ENCODE measurements at places on chromosomes 16 and 17.

DNA sequence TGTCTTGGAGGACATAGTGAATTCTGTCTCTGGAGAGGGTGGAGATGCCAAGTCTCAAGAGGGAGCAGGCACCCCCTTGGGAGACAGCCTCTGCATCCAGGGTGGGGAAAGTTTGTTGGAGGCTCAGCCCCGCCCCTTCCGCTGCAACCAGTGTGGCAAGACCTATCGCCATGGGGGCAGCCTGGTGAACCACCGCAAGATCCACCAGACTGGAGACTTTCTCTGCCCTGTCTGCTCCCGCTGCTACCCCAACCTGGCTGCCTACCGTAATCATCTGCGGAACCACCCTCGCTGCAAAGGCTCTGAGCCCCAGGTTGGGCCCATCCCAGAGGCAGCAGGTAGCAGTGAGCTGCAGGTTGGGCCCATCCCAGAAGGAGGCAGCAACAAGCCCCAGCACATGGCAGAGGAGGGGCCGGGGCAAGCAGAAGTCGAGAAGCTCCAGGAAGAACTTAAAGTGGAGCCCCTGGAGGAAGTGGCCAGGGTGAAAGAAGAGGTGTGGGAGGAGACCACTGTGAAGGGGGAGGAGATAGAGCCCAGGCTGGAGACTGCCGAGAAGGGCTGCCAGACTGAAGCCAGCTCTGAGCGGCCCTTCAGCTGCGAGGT, 5.2 kb downstream of the ZNF646 start:
- no peak for DNase-seq

DNA sequence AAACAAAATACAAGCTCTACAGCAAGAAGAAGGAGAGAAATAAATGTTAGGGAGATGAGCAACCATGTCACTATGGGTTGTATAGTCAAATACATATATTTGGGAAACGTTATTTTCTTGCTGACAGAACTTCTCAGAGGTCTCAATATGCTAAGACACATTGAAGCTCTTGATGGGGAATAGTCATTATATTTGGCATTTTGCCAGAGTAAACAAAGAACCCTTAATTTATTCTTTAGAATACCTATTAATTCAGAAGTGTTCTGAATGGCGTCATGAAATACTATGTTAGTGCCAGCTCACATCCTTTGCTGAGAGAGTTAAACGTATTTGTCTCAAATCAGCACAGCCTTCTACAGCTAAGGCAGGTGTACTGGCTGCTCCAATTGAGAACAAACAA, 458.9 kb downstream of the CDH13 start:
- no peak for DNase-seq

GRCh38 chr17:19261426-19261825, 24.3 kb downstream of the EPN2 start:
- DNase-seq: no peak

GRCh38 chr16:5065813-5066212, at the start of gene C16orf89:
C16orf89 (minus strand) TSS chr16:5065956; CDS start chr16:5065908, 48 bp downstream.
- no peak for DNase-seq

DNA sequence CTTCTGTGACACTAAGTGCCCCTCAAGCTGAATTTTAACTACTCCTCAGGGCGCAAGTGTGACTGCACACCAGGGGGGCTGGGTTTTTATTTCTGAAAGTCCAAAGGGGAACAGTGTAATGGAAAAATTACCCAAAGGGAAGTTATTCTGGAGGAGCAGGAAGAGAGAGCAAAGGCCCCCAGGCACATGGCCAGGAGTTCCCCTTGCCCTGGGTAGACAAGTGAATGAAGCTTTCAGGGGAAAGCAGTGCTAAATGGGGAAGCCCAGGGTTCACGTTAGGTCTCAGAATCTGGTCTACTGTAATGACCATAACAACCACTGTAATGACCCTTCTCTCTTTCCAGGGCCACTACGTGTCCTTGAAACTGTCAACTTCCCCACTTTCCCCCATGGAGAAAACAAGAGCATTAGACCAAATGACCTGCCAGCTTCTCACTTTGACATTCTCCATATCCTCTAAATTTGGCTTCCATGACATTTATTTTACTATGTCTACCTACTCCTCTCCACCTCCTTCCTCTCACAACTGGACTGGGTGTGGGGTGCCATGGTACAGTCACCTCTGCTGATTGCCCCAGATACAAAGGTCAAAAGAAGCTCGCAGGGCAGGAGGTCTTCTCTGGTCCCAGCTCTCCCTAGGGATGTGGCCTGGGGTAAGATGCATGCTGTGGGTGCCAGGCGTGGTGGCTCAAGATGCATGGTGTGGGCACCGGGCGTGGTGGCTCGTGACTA, 34.1 kb upstream of the MMP2 start:
- DNase-seq: no peak

DNA sequence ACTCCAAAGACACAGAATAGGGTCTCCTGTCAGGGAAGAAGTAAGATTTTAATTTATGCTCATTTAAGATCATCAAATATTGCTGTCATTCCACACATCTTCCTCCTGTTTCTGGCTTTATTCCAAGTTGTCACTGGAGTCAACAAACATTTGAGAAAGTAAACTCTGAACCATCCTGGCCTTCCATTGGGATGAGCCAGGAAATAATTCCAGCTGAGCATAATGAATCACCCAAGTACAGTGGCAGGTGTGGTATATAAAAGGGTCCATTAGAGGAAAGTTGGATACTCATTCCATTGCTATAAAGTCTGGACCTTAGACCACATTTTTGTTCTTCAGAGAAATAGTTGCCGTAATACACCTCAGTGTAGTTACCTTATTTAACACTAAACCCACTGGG, 246.1 kb downstream of the SLC39A11 start:
- DNase-seq: no peak

GRCh38 chr16:57257455-57258070, 12.5 kb downstream of the ARL2BP start:
- DNase-seq: no peak

GRCh38 chr16:19431636-19432340, 14.1 kb downstream of the TMC5 start:
- DNase-seq: no peak

- no peak for DNase-seq
These were observed 35.6 kb downstream of the PRKCA start for GRCh38 chr17:66337866-66338485.

- DNase-seq: no peak
These were observed 22.7 kb upstream of the SRCIN1 start for GRCh38 chr17:38628441-38628840.

DNA sequence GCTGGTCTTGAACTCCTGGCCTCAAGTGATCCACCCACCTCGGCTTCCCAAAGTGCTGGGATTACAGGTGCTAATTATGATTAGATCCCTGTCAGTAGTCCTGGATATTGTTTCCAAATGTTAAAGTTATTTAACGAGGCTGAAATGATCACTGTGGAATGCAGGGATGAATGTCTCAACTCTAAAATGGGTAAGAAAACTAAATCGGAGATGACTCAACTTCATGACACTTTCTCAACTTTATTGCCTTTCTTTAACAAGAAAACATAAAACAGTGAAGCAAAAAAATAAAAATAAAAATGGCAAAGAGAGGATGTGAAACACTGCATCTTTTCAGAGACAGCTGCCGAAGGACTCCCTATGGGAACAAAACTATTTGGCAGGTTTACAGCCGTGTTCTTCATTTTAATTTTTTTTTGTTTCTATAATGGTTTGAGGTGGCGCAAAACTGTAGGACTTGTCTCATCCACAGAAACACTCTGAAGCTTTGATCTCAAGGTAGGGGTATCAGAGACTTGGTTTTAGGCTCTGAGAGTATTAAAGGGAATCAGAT, 382.0 kb downstream of the GRIN2A start:
- no peak for DNase-seq

- DNase-seq: no peak
These were observed 7.1 kb upstream of the SPNS3 start for GRCh38 chr17:4426499-4427208.

- DNase-seq: no peak
These were observed 37.4 kb downstream of the COX4I1 start for GRCh38 chr16:85836706-85837582.

- DNase-seq: no peak
These were observed 10.3 kb upstream of the RPL38 start for GRCh38 chr17:74192950-74193781.

DNA sequence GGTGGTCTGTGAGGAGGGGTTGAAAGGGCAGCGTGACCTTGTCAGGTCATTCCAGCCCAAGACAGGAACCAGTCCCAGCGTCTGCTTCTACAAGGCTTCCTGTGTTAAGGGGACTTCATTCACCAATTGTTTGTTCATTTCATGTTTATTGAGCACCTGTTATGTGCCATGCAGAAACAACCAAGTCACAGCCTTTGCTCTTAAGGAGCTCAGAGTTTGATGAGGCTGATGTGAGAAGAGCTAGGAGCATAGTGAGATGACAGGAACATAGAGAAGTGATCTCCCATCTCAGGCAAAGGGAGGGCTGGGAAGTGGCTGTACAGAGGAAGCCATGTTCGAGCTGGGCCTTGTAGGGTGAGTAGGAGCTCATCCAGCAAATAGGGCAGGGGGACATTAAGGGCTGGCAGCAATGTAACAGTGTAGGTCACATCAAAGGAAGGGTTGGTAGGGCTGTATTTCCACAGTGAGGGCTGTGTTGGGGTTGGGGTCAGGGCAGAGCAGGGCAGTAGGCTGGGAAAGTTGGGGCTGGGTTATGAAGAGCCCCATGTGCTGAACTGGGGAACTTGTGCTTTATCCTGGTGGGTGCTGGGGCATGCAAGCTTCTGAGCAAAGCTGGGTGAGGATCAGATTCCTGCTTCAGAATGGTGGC, 79.8 kb downstream of the ARHGAP23 start:
- no peak for DNase-seq

All from activated T-cell treated with anti-CD3 and anti-CD28 coated beads, Interleukin-2, amount 50 U/mL, for 1 hour (primary cell).